ENCODE measurements at places on chromosomes 2 and 18.

DNA sequence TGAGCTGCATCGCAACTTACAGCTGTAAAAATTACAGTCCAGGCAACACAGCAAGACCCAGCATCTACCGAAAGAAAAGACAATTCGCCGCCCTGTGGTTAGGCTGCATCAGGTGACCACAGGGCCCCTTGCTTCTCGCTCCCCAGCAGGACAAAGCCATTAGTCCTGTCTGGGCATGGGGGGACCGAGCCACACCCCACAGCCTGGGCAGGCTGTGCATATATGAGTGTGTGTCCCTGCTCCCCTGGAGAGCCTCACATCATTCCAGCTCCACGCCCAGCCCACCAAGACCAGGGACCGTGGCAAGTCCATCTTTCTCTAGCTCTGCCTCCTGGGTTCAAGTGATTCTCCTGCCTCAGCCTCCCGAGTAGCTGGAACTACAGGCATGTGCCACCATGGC is 33.9 kb downstream of the SNORC start:
- DNase-seq, result no peak

- no peak for DNase-seq
Measured at GRCh38 chr2:48249025-48249424, 280.9 kb upstream of the STON1 start.

DNA sequence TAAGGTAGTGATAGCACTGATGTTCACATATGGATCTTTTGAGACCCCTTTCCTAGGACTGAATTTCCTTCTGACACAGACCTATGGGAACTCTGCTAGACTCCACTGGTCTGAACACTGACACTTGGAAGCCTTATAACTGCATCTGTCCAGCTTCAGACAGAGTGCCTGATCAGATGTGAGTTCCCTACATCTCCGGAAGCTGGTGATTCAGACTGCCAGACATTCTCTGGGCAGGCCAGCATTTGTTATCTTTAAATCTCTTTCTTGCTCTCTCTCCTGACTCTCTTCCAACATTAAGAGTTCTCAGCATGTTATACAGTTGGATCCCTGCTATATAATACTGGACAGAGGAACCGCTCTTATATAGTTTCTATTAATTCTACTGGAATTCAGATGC is 408.5 kb downstream of the ZEB2 start:
- DNase-seq, result no peak

GRCh38 chr18:2987876-2988790 is 24.8 kb downstream of the LPIN2 start:
- no peak for DNase-seq

DNA sequence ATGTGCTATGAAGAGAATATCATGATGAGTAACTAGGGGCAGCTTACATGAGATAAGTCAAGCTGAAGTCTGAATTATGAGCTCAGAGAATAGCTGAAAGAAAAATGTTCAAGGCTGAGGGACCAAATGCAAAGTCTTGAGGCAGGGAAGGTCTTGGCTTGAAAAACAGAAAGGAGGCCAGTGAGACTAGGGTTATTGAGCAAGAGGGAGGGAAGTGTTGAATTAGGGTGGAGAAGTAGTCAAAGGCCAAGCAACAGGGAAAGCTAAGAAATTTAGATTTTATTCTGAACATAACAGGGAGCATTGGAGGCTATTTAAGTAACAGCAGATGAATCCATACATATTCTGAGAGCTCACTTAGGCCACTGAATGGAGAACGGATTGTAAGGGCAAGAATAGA is 11.4 kb upstream of the ALMS1 start:
- DNase-seq, result no peak

DNA sequence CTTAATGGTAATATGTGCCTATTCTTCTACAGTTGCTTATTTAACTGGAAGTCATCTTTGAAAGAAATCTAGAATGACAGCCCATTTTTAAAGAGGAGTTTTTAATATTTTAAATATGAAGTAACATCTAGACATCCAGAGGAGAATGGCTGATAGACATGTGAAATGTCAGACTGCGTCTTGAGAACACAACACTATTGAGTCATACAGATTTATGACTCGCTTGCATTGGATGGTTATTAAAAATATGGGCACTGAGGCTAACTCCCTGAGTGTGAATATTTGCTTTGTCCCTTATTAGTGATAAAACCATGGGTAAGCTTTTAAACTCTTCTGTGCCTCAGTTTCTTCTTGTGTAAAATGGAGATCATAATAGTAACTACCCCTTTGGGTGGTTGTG is 22.9 kb downstream of the TDRD15 start:
- DNase-seq, result no peak

DNA sequence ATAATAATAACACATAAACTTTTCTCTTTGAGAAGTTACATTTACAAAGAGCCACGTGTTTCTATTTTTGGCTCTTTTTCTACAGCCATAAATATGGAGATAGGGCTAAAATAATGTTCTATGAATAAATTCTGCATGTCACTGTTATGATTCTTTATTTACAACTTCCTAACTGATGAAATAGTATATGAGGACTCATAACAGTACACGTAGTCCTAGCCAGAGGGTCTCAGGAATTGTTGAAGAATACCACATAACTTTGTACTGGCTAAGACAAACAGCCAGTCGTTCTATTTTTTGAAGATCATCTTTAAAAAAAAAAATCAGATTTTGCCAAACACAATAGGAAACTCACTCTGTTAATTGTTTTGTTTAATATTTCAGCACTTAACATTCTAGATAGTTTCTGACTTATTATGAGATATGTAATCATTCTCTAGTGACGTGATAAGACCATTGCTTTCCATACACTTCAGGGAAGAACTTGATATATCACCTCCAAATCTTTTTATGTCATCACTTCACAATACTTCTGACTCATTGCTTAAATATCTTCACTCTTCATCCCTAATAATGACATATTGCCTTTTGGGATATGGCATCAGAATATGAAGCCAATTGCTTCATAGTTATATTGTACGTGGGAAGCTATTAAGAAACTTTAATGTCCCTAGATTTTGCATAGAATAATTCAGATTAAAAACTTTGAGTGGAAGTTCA is 256.1 kb downstream of the XIRP2 start:
- no peak for DNase-seq

- DNase-seq, result no peak
Measured at GRCh38 chr2:59886759-59887158, 666.7 kb downstream of the BCL11A start.

DNA sequence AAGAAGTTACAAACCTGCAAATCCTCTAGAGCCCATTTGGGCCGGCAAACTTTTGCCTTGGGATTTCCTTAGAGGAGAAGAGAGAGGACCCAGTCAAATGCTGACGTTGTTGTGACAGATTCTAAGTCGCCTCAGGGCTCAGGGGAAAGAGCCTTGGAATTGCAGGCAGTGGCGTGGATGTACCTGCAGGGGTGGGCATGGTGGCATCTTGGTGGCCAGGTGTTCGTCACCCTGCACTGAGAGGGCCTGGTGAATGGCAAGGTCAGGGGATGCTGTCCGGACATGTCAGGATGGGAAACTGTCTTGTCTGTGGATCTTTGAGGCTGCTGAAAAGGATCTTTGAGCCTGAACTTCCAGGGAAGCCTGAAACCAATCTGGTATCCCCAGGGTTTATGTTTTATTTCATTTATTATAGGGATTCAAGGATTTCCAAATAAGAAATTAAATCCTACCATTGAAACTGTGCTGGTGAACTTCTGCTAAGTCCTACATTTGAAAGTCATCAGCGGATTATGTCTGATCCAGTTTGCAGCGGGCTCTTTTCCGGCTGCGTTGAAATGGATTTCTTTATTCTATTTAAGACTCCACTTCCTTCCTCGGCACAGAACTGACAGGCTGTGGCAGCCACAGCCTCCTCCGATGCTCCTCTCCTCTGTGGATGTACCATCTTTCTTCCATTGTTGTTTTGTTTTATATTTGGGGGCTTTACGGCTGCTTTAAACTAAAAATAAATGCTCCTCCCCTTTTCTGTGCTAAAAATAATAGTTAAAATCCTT is 207.6 kb downstream of the AGAP1 start:
- DNase-seq, result no peak

GRCh38 chr2:33307659-33308270 is 168.7 kb upstream of the RASGRP3 start:
- DNase-seq, result no peak

DNA sequence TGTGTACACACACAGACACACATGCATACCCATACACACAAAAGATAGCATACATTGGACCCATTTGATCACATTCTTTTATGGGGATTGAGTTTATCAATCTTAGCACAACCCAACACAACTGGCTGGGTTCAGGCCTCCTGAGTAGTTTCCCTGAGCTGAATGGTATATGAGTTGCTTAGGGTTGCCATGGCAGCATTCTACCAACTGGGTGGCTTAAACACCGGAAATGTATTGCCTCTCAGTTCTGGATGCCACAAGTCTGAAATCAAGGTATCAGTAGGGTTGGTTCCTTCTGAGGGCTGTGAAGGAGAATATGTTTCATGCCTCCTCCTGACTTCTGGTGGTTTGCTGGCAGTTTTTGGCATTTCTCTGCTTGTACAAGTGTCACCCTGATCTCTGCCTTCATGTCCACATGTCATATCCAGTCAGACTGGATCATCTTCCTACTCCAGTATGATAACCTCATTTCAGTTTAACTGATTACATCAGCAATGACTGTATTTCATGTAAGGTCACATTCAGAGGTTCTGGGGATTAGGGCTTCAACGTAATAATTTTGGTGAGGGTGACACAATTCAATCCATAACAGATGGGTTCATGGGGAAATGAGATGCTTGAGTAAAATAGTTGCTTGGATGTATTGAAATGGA is 212.7 kb downstream of the KCNE4 start:
- no peak for DNase-seq

GRCh38 chr2:216710551-216711301 is 15.4 kb upstream of the IGFBP5 start:
- DNase-seq, result no peak

GRCh38 chr2:47190188-47190881 is 35.2 kb upstream of the STPG4 start:
- no peak for DNase-seq

GRCh38 chr18:51867767-51868166 is 472.2 kb upstream of the DCC start:
- no peak for DNase-seq

DNA sequence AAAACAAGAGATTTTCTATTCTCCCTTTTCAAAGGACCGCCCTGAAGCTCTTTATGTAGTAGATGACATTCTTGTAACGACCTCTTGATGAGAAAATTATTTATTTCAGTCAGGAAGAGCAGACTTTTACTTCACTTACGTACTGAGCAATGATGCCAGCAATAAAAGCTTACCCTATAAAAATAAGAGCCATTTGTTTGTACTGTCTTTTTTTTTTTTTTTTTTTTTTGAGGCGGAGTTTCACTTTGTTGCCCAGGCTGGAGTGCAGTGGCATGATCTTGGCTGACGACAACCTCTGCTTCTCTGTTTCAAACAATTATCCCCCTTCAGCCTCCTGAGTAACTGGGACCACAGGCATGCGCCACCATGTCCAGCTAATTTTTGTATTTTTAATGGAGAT is 39.2 kb downstream of the CRIM1 start:
- DNase-seq, result no peak

DNA sequence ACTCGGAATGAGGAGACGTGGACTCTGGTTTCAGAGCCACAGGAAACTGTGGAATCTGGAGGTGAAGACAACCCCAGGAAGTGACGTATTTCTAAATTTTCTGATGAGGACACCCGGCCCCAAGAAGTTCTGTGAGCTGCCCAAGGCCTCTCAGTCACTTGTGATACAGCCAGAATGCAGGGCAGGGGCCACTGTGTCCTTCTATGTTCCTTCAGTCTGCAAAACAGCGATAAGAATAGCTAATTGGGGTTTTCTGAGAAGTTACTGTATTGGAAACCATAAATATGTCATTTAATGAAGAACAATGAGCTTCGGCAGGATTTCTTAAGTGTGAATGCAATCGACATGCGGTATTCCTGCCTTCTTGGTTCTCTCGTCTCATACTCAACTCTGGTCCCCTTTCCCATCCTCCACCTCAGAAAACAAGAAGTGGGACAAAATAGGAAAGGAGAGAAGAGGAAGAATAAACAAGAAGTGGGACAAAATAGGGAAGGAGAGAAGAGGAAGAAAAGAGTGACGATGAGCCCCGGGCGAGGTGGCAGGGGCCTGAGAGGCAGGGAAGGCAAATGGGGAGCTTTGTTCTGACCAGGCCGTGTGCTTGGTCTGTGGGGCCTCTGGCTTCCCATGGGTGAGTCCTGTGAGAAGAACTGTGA is 282.0 kb upstream of the REV1 start:
- DNase-seq, result no peak

DNA sequence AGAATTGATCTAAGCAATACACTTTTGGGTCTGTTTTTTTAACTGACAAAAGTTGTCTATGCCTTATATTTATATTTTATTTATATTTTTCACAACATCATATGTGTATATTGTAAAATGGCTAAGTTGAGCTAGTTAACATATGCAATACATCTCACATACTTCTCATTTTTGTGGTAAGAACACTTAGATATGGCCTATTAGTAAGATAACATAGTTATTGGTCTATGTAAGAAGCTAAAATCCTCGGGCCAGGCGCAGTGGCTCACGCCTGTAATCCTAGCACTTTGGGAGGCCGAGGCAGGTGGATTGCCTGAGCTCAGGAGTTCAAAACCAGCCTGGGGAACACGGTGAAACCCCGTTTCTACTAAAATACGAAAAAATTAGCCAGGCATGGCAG is 275.6 kb upstream of the ID2 start:
- no peak for DNase-seq

GRCh38 chr2:182826064-182826463 is 40.4 kb downstream of the FRZB start:
- no peak for DNase-seq

- no peak for DNase-seq
Measured at GRCh38 chr18:44594799-44595467, 85.8 kb upstream of the SETBP1 start.
